ENCODE measurements at places on chromosomes 3 and 15.

DNA sequence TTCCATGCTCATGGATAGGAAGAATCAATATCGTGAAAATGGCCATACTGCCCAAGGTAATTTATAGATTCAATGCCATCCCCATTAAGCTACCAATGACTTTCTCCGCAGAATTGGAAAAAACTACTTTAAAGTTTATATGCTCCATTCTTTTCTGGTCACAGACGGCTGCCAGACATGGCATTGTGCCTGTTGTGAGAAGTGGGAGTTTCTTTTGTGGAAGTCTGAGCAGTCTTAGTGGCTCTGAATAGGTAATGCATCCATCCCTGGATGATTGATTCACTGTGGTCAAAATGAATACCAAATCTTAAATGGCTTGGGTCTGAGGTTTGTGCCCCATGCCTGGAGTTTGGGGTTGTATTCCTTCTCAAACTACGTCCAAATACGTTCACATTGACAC is 274.5 kb upstream of the AZI2 start:
- no peak for DNase-seq

DNA sequence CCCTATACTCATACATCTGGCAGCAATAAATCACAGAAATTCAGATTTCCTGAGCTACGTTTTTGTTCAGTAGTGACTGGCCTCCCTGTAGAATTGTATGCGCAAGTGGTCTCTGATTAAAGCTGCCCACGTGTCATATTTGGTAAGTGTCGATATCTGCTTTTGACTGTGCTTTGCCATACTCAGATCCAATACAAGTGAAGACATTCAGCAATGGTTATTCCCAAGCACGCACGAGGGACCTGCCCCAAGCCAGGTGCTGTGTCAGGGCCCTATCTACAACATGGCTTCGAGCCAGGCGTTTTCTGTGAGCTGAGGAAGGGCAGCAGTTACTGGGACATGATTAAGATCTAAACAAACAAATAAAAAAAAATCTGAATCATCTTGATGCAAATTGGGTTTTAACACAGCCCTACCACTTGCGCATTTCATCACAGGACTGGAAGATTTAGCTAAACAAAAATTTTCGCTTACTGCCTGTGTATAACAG is 47.2 kb upstream of the ICE2 start:
- no peak for DNase-seq

DNA sequence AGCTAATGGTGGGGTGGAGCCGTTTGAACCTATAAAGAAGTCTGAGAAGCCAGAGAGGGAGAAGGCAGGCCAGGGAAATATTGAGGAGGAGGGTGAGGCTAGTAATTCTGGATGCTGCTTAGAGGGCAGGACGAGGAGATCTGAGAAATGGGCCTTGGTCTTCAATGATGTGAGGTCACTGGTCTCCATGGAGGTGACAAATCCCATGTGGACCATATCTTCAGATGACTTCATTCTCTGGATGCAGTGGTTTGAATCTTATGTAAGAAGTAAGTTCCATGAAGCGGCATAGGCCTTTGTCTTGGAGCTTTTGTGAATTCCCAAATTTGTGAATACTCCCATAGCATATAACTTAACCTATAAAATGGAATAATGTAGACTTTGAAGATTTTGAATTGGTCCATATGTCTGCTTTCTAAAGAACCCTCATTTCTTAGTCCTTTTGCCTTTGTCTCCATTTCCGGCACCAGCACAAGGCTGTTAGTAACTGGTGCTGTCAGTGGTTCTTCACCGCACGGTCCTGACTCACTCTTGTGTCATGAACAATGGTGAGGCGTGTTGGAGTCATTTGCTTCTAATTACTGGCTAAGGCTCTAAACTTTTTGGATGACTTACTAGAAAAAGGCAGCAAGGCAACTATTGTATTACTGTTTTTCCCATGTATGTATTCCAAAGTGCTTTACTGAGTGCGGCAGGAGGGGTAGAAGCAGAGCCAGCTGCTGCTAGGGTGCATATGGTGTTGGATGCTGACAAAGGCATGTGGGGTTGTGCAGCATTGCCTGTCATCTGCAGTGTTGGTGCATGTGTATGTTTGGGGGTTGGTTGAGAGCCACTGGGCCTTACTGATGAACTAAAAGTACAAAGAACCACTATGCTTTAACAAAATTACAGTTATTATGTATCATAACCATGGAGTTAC is 279.3 kb upstream of the C2CD4B start:
- peak; percentile 83 for DNase-seq

- no peak for DNase-seq
Measured at GRCh38 chr3:8070011-8070410, 431.6 kb upstream of the LMCD1 start.

GRCh38 chr3:136984837-136985236 is 27.1 kb downstream of the IL20RB start:
- DNase-seq: peak; percentile 94

- no peak for DNase-seq
Measured at GRCh38 chr15:89459271-89460038, 36.9 kb downstream of the RHCG start.

- no peak for DNase-seq
Measured at GRCh38 chr3:28279770-28280169, 38.4 kb downstream of the CMC1 start.

- DNase-seq: peak; percentile 81
Measured at GRCh38 chr3:57048052-57048671, 12.3 kb upstream of the SPATA12 start.

DNA sequence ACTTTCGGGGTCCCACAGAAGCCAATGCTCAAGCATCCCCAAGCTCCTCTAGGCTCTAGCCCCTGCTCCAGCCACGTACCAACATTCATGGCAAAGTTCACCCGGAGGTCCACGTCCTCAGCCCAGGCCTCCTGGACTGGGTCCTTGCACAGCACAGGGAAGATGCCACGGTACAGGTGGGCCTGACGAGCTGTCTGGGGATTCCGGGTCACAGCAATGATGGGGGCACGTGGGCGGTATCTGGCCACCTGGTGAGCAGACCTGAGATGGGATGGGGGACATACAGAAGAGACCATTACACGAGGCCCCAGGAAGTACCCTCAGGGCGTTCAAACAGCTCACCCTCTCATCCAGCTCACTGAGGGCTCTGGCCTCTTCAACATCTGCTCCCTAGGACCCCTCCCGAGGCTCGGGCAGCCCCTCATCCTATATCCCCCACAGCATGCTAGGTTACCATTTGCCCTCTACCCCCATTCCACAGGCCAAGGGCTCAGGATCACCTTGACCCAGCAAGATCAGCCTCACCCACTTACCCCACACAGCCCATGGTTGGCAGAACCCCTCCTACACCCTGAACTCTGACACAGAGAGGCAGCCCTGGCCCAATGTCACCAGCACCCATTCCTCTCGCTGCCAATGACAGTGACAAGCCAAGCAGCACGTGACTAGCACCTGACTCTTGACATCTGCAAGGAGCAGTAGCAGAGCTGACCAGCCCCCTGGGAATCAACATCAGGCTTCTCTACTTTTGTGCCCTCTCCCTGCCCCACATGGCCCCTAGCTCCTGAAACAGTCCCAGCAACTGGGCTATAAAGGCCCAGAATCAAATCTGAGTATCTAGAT is 3.0 kb upstream of the GRAMD2A start:
- DNase-seq: no peak

DNA sequence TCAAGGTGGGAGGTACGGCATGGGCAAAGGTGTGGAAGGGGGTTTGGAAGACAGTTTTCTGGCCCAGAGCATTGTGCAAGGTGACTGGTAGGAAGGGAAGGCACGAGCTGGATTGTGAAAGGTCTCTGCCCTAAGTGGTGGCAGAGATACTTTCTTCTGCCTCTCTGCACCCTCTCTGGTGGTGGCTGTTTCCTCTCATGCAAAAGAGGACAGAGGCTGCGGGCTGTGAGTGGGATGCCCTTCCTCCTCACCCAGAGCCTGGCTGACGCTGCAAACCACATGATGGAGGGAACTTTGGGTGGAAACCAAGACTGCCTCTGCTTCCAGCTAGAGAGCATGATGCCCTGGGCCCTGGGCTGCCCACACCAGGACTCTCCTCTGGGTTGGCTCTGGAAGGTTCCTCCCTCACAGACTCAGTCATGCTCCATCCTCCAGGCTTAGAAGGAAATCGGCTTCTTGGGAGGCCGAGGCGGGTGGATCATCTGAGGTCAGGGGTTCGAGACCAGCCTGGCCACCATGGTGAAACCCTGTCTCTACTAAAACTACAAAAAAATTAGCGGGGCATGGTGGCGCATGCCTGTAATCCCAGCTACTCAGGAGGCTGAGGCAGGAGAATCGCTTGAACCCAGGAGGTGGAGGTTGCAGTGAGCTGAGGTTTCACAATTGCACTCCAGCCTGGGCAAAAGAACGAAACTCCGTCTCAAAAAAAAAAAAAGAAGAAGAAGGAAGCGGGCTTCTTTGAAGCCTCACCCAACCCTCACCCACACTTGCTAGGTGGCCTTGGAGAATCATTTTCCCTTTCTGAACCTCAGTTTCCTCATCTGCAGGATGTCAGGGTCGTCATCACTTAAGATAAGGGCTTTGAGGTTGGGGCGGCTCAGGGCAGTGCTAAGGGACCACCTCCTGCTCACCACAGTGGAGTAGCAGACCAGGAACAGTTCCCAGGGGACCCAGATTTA is 8.3 kb downstream of the PSTPIP1 start:
- no peak for DNase-seq

- no peak for DNase-seq
Measured at GRCh38 chr15:80404761-80405553, 775 bp downstream of the ARNT2 start.

DNA sequence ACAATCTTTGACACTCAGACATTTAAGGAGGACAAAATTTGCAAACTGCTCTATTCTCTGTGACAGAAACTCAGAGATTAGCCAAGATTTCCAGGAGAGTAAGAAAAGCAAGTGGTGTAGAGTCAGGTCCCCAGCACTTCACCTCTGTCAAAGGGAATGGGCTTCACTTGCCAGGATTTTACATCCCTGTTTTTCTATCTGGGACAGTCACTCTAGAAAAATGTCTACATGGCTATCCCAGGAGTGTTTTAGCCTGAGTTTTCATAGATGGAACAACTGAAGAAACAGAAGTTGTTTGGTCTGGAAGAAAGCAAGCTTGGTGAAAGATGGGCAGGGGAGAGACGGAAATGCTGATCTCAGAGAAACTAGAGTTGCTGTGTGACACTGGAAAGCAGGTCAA is 3.0 kb downstream of the FAM219B start:
- no peak for DNase-seq

- DNase-seq: peak; percentile 72
Measured at GRCh38 chr3:64392001-64392400, 166.7 kb upstream of the PRICKLE2 start.

- peak; percentile 7 for DNase-seq
Measured at GRCh38 chr3:184443364-184443763, 63.5 kb downstream of the CHRD start.

- peak; percentile 60 for DNase-seq
Measured at GRCh38 chr3:98817547-98818041, 54.5 kb downstream of the ST3GAL6 start.

DNA sequence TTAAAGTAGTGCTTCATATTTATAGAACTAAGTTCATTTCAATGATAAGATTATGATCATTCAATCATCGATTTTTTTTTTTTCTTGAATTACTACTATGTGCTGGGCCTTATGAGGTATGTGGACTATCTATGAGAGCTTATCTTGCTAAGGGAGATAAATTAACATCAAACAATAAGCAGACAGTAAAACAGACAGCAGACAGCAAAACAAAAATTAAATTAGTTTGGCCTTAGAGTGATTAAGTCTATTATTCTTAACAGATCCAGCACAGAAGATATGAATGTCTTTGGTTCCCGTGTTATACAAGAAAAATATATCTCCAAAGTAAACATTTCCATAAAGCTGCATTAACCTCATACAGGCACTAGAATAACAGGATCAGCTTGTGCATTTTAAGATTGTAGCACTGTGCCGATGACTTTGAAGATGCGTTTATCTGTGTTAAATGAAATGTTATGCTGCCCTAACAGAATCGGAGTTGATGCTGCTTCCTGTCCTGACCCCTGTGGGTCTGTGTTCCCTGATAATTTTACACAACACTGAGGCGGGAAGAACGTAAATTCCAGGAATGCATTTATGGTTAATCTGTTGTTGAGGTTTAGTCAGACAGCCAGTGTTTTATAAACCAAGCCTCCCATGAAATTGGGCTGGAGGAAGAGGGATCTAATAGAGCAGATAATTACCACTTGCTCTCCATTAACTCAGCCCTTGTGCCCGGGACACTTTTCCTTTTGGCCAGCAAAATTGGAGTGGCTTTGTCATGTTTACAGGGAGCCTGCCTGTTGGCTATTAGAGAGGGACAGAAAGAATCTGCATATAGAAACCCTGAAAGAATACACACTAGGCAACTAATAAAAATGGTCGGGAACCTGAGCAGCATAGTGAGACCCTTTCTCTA is 80.8 kb downstream of the GHSR start:
- DNase-seq: peak; percentile 94

DNA sequence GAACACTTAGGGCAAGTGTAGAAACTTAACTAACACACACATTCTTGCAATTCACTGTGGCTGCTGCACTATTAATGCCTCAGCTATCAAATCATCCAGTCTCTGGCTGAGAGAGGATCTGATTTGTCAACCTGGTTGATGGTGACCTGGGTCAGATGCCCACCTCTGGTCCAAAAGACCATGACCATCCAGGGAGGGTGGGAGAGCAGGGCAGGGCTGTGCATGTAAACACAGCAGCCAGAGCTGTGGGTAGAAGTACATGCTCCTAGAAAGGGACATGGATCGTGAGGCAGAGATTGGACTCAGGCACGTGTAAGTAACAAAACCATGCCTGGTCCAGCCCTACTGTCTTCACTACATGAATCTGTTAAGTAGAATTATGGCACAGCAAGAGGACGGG is 17.3 kb downstream of the MESD start:
- DNase-seq: no peak

GRCh38 chr3:23288286-23288685 is 85.2 kb downstream of the UBE2E2 start:
- DNase-seq: peak; percentile 44

GRCh38 chr3:14118400-14119381 is 6.0 kb downstream of the CHCHD4 start:
- DNase-seq: peak; percentile 93

DNA sequence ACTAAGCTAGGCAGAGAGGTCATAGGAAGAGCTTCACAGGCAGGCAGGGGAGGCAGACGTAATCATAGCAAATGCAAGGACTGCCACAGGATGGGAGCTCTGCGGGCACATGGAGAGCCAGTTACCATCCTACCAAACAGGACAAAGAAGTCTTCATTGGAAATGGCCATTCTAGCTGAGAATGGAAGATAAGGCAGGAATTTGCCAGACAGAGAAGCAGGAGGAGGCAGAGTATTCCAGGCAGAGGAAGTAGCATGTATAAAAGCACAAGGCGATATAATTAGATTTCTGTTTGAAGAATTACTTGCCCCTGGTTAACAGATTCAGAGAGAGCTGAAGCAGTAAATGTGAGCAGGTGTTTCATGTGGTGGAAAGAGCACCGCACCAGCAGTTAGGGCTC is 3.5 kb upstream of the SEMA5B start:
- DNase-seq: no peak

DNA sequence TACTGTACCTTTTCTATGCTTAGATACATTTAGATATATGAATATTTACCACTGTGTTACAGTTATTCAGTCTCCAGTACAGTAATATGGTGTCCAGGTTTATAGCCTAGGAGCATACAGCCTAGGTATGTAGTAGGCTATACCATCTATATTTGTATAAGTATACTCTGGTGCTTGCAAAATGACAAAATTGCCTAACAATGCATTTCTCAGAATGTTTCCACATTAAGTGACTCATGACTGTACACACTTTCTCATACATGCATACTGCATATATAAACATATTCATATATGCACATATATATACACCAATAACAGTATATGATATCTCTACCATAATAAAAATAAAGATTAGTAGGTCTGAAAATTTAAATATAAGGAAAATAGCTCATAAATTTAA is 169.3 kb downstream of the DPH6 start:
- peak; percentile 31 for DNase-seq
